ENCODE measurements at places on chromosomes 5 and 9.

DNA sequence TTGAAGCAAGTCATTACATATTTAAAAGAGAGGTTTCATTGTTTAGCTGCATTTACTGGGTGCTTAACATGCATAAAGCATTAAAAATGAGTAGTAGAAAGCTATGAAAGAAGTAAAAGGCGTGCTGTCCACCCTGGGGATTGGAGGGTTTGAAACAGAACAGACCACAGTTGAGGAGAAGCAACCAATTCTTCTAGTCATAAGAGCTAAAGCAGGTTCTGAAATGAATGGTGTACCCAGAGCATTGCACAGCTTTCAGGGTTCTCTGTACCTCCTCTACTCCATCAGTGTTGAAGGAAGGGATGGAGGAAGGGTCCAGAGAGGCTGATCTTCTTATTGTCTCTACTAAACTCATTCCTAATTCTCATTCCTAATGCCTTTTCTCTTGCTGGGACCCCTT lies 68.9 kb downstream of the SH3RF2 start:
- DNase-seq, result no peak

GRCh38 chr5:34717426-34718327 lies 61.5 kb downstream of the RAI14 start:
- DNase-seq, result no peak

- no peak for DNase-seq
Measured at GRCh38 chr5:173245319-173246134, 10.5 kb upstream of the NKX2-5 start.

- DNase-seq, result no peak
Measured at GRCh38 chr5:77990020-77990419, 213.9 kb upstream of the TBCA start.

DNA sequence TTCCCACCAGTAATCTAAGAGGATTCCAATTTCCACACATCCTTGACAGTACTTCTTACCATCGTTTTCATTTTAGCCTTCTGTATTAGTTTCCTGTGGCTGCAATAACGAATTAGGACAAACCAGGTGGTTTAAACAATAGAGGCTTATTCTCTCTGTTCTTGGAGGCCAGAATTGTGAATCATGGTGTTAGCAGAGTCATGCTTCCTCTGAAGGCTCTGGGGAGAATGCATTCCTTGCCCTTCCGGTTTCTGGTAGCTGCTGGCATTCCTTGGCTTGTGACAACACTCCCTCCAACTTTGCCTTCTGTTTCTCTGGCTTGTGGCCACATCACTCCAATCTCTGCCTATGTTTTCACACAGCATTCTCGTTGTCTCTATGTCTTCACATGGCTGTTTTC lies 23.5 kb downstream of the RIGI start:
- no peak for DNase-seq
